Left ventricle myocardium inferior (tissue), 1 donor: ENCODE measurements at places on chromosomes 7 and 10.

DNA sequence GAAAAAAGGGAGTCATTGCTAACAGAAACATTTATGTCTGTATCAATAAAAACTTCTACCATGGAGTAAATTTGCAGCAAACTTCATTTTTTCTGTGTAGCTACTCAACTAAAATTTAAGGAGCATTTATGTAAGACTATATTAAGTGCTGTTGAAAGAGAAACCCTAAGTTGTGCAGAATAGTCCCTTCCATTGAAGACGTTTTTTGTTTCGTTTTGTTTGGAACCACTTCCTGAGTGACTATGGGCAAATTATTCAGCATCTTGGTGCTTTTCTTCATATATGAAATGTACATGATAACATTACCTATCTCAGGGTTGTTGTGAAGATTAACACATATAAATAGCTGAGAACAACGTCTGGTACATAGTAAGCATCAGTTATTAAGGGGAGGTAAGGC lies 24.3 kb downstream of the SEM1 start:
- peaks cover 18% of the 10 kb centered on the region for H3K4me1 ChIP-seq
- H3K27ac ChIP-seq: no peak overlapping the region
- peaks cover 24% of the 10 kb centered on the region for H3K36me3 ChIP-seq
- H3K27me3 ChIP-seq: no peaks in the 10 kb centered on the region
- no peak for DNase-seq
- H3K4me3 ChIP-seq: no peak overlapping the region

GRCh38 chr7:124276005-124276622 lies 243.2 kb upstream of the TMEM229A start:
- H3K36me3 ChIP-seq: no peaks in the 10 kb centered on the region
- H3K27me3 ChIP-seq: no peaks in the 10 kb centered on the region
- H3K27ac ChIP-seq: no peak overlapping the region
- H3K4me1 ChIP-seq: no peaks in the 10 kb centered on the region
- no peak for DNase-seq
- no peak overlapping the region for H3K4me3 ChIP-seq

- H3K36me3 ChIP-seq: no peaks in the 10 kb centered on the region
- DNase-seq: no peak
- H3K4me3 ChIP-seq: no peak overlapping the region
- no peaks in the 10 kb centered on the region for H3K27me3 ChIP-seq
- no peaks in the 10 kb centered on the region for H3K4me1 ChIP-seq
Observed at GRCh38 chr10:20608503-20608902, 288.6 kb downstream of the NEBL start.

DNA sequence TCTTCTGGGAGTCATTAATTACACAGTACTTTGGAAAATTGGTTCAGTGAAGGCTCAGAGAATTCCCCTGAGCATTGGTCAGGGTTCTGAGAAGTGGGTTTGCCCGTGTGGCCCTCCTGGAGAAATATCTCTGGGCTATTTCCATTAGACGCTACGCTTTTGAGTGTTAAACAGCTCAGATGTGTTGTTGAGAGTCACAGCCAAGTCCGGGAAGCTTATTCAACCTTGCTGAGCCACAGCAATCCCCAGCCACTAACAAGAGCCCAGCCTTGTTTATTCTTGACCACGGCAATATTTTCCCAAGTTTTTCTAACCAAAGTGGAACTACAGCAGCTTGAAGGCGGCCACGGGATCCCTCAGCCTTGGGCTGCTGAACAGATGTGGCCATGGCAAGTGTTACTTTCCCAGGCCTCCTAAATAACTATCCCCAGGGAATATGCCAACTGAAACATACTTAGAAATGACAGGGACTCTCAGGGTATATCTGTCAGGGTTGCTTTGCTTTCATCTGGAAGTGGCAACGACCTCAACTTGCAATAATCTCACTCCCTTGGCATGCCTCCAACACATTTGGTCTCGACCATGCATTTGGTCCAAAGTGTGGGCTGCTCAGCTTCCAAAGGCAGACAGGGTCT lies 214.7 kb downstream of the EMX2 start:
- DNase-seq: no peak
- no peaks in the 10 kb centered on the region for H3K4me1 ChIP-seq
- peaks cover 54% of the 10 kb centered on the region for H3K27me3 ChIP-seq
- no peak overlapping the region for H3K27ac ChIP-seq

- peak overlapping the region; percentile 34 for H3K4me3 ChIP-seq
- no peak for DNase-seq
- H3K4me1 ChIP-seq: peaks cover 57% of the 10 kb centered on the region
- no peaks in the 10 kb centered on the region for H3K27me3 ChIP-seq
Observed at GRCh38 chr10:29535778-29536453, 98.9 kb downstream of the SVIL start.

GRCh38 chr10:91579329-91579985 lies 53.4 kb downstream of the PPP1R3C start:
- H3K27me3 ChIP-seq: no peaks in the 10 kb centered on the region
- H3K4me1 ChIP-seq: peaks cover 34% of the 10 kb centered on the region

GRCh38 chr10:26380815-26381214 lies 57.3 kb upstream of the APBB1IP start:
- no peak overlapping the region for H3K27ac ChIP-seq
- no peak for DNase-seq

- H3K4me3 ChIP-seq: no peak overlapping the region
- no peaks in the 10 kb centered on the region for H3K27me3 ChIP-seq
- no peaks in the 10 kb centered on the region for H3K36me3 ChIP-seq
- H3K27ac ChIP-seq: peak overlapping the region; percentile 69
- peak; percentile 62 for DNase-seq
Observed at GRCh38 chr10:132359305-132360040, 27.5 kb downstream of the LRRC27 start.

- H3K27me3 ChIP-seq: peaks cover 13% of the 10 kb centered on the region
- H3K36me3 ChIP-seq: no peaks in the 10 kb centered on the region
- H3K4me3 ChIP-seq: no peak overlapping the region
Observed at GRCh38 chr7:103524042-103524907, 78.3 kb upstream of the SLC26A5 start.

DNA sequence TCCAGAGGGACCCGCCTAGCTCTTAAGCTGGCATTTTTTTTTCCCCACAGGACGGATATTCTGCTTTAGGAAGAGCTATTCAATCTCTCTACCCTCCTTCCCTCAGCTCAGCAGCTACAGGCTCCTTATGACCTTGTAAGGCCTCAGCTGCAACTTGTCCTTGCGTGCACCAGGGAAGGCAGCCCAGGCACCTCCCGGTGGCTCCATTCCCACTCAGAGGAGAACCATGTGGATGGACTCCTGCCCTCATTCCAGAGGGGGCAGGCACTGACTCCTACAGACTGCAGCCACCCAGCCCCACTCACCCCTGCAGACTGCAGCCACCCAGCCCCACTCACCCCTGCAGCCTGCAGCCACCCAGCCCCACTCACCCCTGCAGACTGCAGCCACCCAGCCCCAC lies 73.7 kb downstream of the ITIH5 start:
- no peaks in the 10 kb centered on the region for H3K36me3 ChIP-seq
- peaks cover 13% of the 10 kb centered on the region for H3K4me1 ChIP-seq
- H3K4me3 ChIP-seq: no peak overlapping the region
- H3K27me3 ChIP-seq: no peaks in the 10 kb centered on the region

DNA sequence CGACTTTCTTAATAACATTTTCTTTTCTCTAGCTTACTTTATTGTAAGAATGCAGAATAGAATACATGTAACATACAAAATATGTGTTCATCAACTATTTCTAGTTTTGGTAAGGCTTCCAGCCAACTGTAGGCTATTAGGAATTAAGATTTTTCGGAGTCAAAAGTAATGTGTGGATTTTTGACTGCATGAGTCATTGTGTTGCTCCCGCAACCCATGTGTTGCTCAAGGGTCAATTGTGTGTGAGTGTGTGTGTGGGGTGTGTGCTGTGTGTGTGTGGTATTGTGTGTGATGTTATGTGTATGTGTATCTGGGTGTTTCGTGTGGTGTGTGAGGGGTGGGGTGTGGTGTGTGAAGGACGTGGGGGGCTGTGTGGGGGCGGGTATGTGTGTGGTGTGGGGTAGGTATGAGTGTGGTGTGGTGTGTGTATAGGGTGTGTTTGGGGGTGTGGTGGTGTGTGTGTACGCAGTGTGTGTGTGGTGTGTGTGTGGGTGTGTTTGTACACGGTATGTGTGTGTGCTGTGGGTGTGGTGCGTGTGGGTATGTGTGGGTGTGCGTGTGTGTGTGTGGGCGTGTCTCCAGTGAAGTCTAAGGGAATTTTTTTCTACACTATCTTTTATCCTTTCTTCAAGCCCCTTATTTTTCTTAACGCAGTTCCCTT lies 60.5 kb downstream of the RSU1 start:
- H3K36me3 ChIP-seq: peaks cover 40% of the 10 kb centered on the region
- no peaks in the 10 kb centered on the region for H3K27me3 ChIP-seq
- H3K4me1 ChIP-seq: peaks cover 15% of the 10 kb centered on the region
- no peak for DNase-seq

DNA sequence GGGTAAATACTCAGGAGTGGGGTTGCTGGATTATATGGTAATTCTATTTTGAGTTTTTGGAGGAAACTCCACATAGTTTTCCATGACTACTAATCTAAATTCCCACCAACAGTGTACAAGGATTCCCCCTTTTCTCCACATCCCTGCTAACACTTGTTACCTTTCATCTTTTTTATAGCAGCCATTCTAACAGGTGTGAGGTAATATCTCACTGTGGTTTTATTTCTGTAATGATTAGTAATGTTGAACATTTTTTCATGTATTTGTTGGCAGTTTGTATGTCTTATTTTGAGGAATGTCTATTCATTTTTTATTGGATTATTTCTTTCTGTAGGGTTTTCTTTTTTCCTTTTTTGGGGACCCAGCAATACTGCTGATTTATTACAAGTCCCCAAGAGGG lies 14.9 kb downstream of the TAF3 start:
- no peaks in the 10 kb centered on the region for H3K27me3 ChIP-seq
- H3K36me3 ChIP-seq: no peaks in the 10 kb centered on the region
- no peak overlapping the region for H3K4me3 ChIP-seq
- H3K4me1 ChIP-seq: peaks cover 15% of the 10 kb centered on the region
- no peak overlapping the region for H3K27ac ChIP-seq
- DNase-seq: no peak

GRCh38 chr7:55117286-55117685 lies 98.5 kb downstream of the EGFR start:
- no peak overlapping the region for H3K4me3 ChIP-seq
- no peaks in the 10 kb centered on the region for H3K27me3 ChIP-seq
- DNase-seq: no peak
- H3K27ac ChIP-seq: no peak overlapping the region

GRCh38 chr7:92963566-92963965 lies 127.2 kb upstream of the CDK6 start:
- H3K4me1 ChIP-seq: no peaks in the 10 kb centered on the region
- H3K27me3 ChIP-seq: no peaks in the 10 kb centered on the region
- no peak overlapping the region for H3K4me3 ChIP-seq
- H3K36me3 ChIP-seq: no peaks in the 10 kb centered on the region
- no peak overlapping the region for H3K27ac ChIP-seq
- no peak for DNase-seq

- H3K27me3 ChIP-seq: no peaks in the 10 kb centered on the region
- peak overlapping the region; percentile 78 for H3K27ac ChIP-seq
- H3K36me3 ChIP-seq: no peaks in the 10 kb centered on the region
Observed at GRCh38 chr7:63900394-63901203, 98.0 kb upstream of the ZNF722 start.

DNA sequence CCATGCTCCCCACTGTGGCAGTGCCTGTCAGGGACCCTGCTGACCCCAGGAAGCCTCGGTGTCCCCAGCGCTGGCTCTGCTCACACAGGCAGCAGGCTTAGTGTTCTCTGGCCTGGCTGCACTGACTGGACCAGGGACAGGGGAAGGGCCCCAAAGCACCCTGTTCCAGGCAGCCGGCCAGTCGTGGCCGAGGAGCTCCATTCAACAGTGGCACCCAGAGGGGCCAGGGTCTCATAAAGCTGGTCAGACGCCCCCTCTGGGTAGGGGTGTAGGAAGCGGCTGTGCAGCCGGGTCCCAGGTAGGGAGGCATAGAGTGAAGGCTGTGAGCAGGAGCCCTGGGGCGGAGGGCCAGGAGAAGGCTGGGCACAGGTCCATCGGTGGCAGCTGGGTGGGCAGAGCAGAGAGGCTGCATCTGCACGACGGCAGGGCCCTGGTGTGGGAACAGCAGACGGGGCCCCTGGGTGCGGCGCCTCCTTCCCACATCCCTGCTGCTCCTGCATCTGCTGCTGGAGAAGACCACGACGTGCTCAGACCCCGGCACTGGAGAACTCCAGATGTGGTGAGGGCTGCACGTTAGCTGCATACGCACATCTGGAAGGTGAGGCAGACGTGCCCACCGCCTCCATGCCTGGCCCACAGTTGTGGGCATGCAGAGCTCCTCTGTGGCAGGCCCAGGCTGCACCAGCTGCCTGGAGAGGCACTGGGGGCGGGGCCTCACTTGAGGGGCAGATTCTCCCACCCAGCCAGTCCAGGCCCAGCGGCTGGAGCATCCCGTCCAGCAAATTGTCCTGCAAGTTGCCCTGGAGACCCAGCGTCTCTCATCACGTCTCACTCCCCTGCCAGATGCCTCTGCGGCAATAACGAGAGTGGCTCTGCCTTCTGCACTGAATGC lies 25.1 kb downstream of the MNX1 start:
- DNase-seq: no peak
- H3K36me3 ChIP-seq: no peaks in the 10 kb centered on the region
- H3K27ac ChIP-seq: no peak overlapping the region
- peaks cover 18% of the 10 kb centered on the region for H3K27me3 ChIP-seq
- H3K4me1 ChIP-seq: no peaks in the 10 kb centered on the region

DNA sequence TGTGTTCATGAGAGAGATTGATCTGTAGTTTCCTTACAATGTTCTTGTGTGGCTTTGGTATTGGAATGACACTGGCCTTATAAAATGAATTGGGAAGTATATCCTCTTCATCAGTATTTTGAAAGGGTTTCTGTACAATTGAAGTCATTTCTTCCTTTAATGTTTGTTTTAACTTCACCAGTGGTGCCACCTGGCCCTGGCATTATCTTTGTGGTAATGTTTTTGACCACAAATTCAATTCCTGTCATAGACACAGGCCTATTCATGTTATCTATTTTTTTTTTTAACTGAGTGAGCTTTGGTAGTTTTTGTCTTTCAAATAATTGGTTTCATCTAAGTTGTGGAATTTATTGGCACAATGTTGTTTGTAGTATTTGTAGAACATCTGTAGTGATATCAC lies 127.7 kb downstream of the CDK14 start:
- no peak for DNase-seq
- H3K27ac ChIP-seq: peak overlapping the region; percentile 13
- H3K4me1 ChIP-seq: peaks cover 50% of the 10 kb centered on the region
- no peaks in the 10 kb centered on the region for H3K27me3 ChIP-seq
- H3K36me3 ChIP-seq: no peaks in the 10 kb centered on the region

DNA sequence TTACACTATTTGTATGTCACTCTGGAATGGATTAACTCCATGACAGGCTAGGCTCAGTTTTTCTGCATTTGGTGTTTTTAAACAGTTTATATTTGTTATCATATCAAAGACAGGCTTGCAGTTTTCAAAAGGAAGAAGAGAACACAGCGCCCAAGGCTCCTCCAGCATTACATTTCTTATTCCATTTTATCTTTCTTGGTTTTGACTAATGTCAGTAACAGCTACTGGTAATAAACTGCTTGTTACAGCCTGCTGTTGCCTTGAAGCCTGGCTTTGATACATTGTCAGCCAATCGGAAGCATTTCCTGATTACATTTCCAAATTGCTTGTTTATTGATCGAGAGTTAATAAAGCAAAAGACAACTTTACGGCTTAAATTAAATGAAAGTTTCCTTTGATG lies 166.0 kb upstream of the MDFIC start:
- H3K27ac ChIP-seq: no peak overlapping the region
- H3K27me3 ChIP-seq: no peaks in the 10 kb centered on the region
- H3K4me1 ChIP-seq: no peaks in the 10 kb centered on the region
